ENCODE measurements at places on chromosomes 16 and 17. TPM values are rescaled to one million over a fixed set of nuclear protein-coding genes. Genes with fewer than 3 reads are reported as not detected.

GRCh38 chr16:5007256-5007655, 26.5 kb downstream of the NAGPA start:
- no peak for DNase-seq

Gene C17orf67
- total RNA-seq, result 0.56 TPM

DNA sequence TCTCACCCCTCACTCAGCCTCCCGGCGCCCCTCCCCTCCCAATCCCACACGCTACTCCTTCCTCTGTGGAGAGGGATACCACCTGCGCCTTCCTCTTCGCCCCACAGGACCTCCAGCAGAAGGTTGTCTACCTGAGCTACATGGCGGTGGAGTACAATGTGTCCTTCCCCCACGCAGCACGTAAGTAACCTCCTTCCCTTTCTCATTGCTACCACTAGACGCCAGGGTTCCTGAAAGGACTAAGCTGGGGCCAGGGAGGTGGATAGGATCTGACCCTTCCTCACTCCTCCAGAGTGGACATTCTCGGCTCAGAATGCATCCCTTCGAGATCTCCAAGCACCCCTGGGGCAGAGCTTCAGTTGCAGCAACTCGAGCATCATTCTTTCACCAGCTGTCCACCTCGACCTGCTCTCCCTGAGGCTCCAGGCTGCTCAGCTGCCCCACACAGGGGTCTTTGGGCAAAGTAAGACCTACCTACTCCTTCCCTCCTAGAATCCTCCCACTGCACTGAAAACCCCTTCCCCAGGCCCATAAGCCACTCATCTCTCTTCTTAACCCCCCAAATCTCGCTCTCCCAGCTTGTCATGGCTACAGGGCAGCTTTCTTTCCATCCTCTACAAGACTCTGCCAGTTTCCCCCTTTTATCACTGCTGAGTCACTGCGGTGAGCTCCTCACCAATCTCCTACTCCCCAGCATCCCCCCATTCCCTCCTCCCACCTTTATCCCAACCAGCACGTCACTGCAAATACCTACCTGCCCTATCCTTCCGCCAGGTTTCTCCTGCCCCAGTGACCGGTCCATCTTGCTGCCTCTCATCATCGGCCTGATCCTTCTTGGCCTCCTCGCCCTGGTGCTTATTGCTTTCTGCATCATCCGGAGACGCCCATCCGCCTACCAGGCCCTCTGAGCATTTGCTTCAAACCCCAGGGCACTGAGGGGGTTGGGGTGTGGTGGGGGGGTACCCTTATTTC, 1.5 kb downstream of the CD68 start:
- no peak for DNase-seq

GRCh38 chr16:68873635-68874471, 30.5 kb downstream of the TANGO6 start:
- no peak for DNase-seq

DNA sequence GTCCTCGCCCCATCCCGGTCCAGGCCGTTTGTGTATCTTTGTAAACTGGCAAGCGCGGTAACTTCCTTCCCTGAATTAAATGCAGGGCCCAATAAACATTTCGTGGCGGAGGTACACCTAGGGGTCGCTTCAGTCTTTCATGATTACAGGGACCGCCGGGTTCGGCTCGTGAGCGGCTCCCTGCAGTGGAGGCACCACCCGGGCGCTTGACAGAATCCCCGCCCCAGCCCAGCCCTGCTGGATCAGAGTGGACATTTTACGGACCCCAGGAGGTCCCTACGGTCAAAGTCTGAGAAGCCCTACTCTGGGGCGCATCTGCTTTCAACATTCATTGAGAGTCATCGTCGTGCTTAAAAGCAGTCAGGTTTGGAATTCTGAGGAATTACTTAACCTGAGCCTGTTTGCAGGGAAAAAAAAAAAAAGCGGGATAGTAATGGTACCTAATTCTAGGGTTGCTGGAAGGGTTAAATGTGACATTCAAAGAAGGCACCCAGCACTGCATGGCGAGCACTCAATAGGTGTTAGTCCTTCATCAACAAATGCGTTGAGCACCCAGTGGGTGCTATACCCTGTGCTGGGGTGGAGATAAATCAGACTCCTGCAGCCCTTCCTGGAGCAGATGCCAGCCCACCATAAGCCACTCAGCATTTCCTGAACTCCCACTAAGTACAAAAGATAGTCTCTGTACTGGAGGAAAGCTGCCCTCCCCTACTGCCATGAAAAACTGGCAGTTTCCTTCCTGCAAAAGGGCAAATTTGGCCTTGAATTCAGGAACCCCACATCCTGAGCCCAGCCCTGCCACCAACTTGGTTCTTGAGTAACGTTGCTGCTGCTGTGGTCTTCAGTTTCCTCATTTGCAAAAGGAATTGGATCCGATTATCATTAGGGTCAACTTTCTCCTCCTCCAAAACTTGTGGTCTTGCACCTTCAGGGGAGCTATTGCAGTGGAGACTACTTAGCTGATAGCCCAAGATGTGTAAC, 658 bp upstream of the DUSP3 start:
- DNase-seq, result peak; percentile 25

- DNase-seq, result no peak
Observed at GRCh38 chr16:49510654-49511305, 137.2 kb downstream of the C16orf78 start.

GRCh38 chr17:82875407-82875856, 35.6 kb upstream of the ZNF750 start:
- DNase-seq, result no peak
